Activated naive CD4-positive, alpha-beta T cell treated with anti-CD3 and anti-CD28 coated beads, Interleukin-2, amount 50 U/mL, for 72 hours (primary cell): ENCODE measurements at places on chromosomes 1 and 21.

GRCh38 chr21:45093035-45093532 lies 18.7 kb downstream of the ADARB1 start:
- DNase-seq, result no peak

- DNase-seq, result no peak
Observed at GRCh38 chr1:43930949-43931275, 2.7 kb upstream of the ARTN start.

DNA sequence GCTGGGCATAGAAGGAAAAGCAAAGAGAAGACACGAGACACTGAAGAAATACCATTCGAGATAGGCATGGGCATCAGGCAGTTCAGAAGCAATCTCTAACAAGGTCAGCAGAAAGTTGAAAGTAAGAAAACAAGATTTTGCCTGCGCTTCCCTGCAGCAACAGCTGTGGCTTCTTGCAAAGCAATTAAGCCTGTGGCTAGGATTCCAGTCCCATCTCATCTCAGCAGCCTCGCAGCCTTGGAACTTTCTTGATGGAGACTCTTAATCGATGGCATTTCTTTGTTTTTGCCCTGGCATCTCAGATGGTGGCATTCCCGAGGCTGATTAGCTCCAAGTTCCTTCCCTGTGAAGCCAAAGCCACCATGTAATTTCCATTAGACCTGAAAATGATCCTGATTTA lies 64.6 kb upstream of the SPAG17 start:
- DNase-seq, result no peak

DNA sequence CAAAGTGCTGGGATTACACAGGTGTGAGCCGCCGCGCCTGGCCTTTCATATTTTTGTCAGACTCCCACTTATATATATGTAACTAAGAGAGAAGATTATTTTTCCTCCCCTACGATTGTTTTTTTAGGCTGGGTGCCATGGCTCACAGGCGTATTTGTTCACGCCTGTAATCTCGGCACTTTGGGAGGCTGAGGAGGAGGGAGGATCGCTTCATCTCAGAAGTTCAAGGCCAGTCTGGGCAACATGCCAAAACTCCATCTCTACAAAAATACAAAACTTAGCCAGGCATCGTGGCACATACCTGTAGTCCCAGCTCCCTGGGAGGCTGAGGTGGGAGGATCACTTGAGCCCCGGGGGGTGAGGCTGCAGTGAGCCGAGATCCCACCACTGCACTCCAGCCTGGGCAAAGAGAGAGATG lies 23.9 kb upstream of the ITLN2 start:
- DNase-seq, result no peak

- no peak for DNase-seq
Observed at GRCh38 chr1:114248162-114248561, 94.5 kb upstream of the SYT6 start.

DNA sequence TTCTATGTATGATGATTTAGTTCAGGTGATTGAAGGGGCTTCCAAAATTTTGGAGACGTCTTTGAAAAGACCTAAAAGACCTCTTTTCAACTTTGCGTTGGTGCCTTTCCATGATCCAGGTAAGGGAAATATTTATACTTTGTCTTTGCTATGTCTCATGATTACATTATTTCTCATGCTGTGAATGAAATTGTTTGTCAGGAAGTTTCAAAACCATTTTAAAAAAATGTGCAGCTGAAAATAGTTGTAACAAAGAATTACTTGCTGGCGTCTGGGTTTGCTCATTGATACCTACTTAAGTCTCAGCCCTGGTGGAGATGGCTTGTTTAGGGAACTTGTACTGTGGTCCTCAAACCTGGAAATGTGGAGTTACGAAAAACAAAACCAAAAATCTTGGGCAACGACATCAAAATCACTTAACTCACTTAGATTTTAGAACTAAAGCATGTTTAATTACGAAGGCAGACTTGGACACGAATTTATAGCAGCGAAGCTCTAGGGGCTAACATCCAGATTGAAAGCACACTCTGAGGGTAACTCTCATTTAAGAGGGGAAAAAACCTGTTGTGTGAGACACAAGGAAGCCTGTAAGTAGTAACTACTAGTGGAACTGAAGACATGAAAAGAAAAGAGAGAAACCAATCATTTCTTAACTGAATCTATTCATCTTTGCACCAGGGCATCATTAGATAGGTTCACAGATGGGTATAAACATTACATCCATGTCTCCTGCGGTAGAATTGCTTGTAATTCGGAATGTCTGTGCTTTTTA lies 924 bp downstream of the HMCN1 start:
- DNase-seq, result no peak

DNA sequence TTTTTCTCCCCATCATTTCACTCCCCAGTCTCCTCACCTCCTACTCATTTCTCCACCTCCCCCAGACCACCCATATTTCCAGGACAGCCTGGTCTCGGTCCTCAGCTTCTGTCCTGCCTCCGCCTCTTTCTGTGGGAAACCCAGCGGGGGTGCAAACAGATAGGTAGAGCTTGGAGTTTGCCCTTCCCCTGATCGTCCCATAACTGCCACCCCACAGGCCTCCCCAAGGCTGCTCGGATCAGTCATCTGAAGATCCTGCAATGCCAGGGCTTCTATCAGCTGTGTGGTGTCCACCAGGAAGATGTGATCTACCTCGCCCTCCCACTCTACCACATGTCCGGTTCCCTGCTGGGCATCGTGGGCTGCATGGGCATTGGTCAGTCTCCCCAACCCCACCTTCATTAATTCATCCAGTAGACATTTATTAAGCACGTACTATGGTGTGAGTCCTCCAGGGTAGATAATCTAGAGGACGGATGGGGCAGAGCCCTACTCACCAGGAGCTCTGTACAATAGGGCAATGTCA lies 1.7 kb downstream of the SLC27A3 start:
- DNase-seq, result no peak

GRCh38 chr1:26090893-26091292 lies 20.7 kb upstream of the PDIK1L start:
- DNase-seq, result no peak
